ENCODE measurements at places on chromosomes 6 and 20. TPM values are rescaled to one million over a fixed set of nuclear protein-coding genes. Genes with fewer than 3 reads are reported as not detected.

GRCh38 chr6:108157234-108157980 is 8.4 kb upstream of the NR2E1 start:
- DNase-seq, result no peak

HLA-DOA gene
- polyA plus RNA-seq, result 5.1 TPM

DNA sequence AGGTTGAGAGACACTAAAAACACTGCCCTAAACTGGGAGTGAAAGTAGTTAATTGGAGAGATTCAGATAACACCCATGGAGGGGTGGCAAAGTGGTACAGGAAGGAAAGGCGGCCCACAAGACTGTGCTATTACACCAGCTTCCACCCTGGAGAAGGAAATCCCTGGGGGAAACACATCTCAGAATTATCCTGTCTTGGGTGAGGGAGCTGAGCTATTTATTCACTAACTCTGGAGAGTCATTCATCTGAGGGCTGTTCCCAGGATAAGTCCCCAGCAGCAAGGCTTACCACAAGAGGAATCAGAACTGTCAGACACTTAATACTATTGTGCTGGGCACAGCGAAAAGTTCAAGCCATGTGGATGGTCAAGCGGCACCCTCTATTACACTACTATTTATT is 9.9 kb downstream of the TBCC start:
- DNase-seq, result no peak

ZC3H12D gene
- polyA plus RNA-seq, result 0.20 TPM

GRCh38 chr6:166556863-166557322 is 29.6 kb downstream of the RAMACL start:
- DNase-seq, result peak; percentile 85

SGK2 gene
- 0.88 TPM for polyA plus RNA-seq

CCN6 gene
- polyA plus RNA-seq, result 0.19 TPM

- DNase-seq, result no peak
Observed at GRCh38 chr6:37783025-37783855, 36.3 kb upstream of the ZFAND3 start.

GRCh38 chr6:1164600-1164999 is 147.3 kb upstream of the FOXQ1 start:
- no peak for DNase-seq

- no peak for DNase-seq
Observed at GRCh38 chr6:81998432-81998831, 246.0 kb upstream of the TENT5A start.

DNA sequence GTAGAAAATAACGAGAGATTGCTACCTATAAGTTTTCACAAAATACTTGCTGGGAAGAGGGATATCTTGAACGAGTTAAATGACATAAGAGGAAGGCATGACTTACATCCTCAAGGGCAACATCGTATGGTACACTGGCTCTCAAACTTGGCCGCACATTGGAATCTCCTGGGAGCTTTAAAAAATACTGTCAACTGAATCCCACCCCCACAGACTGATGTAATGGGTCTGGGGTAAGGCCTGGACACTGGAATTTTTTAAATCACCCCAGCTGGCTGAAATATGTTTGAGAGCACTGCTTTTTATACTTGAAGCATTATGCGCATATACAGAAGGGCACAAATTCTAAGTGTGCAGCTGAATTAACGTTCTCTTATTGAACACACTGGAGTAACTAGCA is 8.0 kb upstream of the TSHZ2 start:
- no peak for DNase-seq

GRCh38 chr20:52493171-52493721 is 301.7 kb upstream of the ZFP64 start:
- peak; percentile 65 for DNase-seq

- DNase-seq, result no peak
Observed at GRCh38 chr6:81696524-81696923, 56.0 kb downstream of the TENT5A start.

GRCh38 chr20:34544109-34544796 is 14.3 kb upstream of the MAP1LC3A start:
- no peak for DNase-seq

DNA sequence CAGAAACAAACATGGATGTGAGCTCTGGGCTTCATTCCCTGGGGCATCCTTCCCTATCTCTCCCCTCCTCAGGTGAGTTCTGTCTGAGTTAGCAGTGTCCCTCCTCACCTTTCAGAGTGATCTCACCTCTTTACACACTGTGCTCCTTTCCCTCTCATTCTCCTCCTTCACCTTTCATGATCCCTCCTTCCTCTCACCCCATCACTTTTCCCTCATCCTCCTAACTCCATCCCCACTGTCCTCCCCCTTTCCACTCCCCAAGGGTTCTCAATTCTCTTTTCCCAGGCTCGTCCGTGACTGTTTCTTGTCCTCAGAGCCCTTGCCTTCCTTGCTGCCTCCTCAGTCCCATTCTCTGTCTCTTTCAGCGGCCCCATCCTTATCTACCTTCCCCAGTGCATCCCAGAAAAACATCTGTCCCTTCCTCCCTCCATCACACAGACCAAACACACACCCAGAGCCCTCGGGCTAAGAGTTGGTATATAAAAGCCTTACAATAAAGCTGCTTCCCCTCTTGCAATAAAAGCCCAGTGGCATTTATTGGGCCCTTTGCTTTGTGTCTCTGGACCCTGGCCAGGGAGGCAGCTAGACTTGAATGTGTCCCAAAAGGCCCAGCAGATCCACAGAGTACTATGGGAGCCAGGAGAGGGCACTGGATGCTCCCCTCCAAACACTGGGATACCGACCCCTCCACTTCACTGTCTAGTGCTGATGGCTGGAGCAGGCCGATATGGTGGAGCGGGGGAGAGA is 1.9 kb downstream of the RNF39 start:
- no peak for DNase-seq

GRCh38 chr20:64152906-64153305 is 11.3 kb upstream of the MYT1 start:
- no peak for DNase-seq

- no peak for DNase-seq
Observed at GRCh38 chr6:109389650-109390274, 7.5 kb upstream of the CD164 start.

DNA sequence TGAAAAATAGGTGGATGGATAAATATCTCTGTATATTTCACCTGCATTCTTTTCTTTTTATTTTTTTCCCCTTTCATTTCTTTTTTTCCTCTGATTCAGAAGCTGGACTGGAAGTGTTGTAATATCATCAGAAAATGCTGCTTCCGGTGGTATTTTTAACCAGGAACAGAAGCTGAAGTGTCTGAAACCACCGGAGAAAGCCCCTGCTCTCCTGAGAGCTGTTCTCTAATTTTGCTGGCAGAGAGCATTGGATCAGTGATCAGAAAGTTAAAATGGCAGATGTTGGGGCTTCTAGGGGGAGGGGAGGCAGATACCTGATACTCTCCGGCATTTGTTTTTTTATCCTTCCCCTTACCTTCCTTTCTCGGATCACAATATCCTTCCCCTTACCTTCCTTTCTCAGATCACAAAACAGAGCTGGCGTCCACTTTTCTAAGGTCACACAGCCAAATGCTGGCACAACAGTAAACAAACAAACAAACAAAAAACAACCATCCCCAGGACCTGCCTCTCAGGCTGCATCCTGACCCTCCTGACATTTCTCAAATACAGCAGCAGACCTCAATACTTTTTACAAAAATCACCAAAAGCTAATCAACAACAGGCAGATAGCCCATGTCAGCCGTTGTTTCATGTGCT is 143.2 kb upstream of the ZNF217 start:
- DNase-seq, result no peak

DNA sequence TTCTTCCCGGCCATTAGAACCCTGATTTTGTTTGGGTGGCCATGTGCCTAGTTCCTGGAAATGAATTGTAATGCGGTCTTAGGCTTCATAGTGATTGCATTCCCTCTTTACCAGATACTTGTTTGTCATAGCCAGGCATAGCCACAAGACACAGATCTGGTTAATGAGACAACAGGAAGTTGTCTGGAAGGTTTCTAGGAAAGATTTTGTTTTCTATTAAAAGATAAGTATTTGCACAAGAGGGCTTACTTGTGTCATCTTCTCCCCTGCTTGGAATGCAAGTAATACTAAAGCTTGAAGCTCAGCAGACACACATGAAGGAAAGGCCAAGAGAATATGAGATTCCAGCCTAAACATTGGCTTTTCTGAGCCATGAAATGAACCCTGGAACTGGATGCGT is 12.9 kb downstream of the FARS2 start:
- DNase-seq, result no peak

DNA sequence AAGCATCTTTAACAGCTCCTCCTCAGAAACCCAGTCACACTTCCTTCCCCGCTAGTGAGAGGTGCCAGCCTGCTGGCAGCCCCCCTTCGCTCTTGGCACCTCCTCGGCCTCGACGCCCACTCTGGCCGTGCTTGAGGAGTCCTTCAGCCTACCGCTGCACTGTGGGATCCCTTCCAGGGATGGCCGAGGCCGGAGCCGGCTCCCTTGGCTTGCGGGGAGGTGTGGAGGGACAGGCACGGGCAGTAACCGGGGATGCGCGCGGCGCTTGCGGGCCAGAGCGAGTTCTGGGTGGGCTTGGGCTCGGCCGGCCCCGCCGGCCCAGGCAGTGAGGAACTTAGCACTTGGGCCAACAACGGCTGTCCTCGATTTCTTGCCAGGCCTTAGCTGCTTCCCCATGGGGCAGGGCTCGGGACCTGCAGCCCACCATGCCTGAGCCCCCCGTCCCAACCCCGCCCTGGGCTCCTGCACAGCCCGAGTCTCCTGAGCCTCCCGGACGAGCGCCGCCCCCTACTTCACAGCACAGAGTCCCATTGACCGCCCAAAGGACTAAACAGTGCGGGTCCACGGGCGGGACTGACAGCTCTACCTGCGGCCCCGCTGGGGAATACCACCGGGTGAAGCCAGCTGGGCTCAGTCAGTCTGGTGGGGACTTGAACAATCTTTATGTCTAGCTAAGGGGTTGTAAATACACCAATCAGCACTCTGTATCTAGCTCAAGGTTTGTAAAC is 51.6 kb downstream of the RIOK1 start:
- DNase-seq, result no peak

DNA sequence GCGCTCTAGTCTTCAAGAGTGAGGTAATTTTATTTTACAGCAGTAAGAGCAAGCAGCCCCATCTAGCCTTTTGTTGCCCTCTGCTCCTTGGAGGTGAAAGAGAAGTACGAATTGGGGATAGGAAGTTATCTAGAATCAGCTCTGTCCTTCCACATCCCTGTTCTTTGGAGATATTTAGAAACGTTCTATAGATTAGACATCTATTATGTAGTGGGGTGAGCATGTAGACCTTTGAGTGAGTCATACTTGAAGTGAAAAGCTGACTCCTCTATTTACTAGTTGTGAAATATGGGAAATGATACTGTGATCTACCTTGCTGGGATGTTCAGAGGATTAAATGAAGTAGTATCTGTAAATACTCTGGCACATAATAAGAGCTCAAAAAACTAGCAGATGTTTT is 36.0 kb upstream of the SLC35D3 start:
- DNase-seq, result no peak

GRCh38 chr20:17609811-17610377 is 40.0 kb downstream of the DSTN start:
- DNase-seq, result no peak
